Osteoblast (primary cell): ENCODE measurements at places on chromosomes 1 and 21. TPM values are rescaled to one million over a fixed set of nuclear protein-coding genes. Genes with fewer than 3 reads are reported as not detected.

DNA sequence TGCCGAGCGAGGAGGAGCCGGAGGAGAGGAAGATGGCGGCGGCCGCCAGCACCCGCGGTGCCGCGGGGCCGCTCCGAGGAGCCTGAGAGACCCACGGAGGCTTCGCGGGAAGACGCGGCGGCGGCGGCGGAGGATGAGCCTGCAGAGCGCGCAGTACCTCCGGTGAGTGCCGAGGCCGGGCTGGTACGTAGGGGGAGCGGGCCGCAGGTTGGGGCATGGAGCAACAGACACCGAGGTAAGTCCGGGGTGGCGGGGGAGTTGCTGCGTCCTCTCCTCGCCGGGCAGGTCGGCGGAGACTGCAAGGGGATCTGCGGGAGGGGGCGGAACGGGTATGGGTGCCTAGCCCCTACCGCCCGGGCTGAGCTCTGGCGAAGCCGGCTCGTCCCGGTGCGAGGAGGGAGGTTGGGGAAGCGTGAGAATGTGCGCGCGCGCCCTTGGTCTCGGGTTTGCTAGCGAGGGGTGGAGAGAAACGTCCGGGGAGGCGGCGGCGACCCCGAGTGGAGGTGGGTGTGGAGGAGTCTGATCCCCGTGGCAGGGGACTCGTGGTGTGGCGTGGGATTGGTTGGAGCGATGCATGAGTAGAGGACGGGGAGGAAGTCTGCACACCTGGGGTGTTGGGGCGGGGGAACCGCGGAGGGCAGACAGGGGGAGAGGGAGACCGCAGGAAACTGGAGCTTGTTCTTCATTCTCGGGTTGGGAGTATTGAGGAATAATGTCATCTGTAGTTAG lies at the start of gene SMG7:
Gene SMG7 (plus strand): TSS at position 12 of the 729 bp plus-strand sequence. CDS start 122 bp downstream, at position 134.
- DNase-seq, result peak; percentile 77

DNA sequence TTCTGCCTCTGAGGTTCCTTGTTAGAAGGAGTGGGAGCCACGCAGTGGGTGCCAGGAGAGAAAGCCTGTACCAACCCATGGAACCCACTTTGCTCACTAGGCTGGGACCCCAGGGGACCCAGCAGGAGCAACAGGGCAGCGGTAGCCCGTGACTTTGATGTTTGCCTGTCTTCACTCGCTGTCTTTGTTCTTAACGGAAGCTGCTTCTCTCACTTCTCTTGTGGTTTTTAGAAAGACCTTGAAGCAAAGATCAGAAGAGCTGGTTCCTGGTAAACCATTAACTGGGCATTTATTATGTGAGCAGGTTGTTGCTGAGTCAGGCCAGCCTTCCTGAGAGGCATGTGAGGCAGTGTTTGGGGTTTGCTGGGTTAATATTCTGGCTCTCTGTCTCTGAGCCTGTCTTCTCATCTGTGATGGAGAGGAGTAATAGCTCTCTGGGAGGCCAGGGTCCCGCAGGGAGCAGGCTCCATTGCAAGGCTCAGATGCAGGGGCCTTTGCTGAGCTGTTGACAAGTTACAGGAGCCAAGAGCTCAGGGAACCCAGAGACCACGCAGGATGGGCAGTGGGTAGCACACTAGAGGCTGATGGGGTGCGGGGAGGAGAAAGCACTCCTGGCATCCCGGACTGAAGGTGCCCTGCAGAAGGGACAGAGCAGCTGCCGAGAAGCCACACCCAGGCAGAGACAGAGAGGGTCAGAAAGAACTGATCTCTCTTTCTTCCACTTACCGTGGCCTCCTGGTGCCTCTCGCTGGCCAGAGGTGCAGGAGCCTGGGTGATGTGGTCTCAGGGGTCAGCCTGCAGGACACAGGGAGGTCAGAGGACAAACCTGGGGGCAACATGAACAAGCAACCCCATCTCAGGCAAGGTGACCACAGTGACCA lies 367.5 kb upstream of the C1orf174 start:
- no peak for DNase-seq

GRCh38 chr1:89724369-89725010 lies 91.6 kb downstream of the LRRC8C start:
- DNase-seq, result peak; percentile 76

DNA sequence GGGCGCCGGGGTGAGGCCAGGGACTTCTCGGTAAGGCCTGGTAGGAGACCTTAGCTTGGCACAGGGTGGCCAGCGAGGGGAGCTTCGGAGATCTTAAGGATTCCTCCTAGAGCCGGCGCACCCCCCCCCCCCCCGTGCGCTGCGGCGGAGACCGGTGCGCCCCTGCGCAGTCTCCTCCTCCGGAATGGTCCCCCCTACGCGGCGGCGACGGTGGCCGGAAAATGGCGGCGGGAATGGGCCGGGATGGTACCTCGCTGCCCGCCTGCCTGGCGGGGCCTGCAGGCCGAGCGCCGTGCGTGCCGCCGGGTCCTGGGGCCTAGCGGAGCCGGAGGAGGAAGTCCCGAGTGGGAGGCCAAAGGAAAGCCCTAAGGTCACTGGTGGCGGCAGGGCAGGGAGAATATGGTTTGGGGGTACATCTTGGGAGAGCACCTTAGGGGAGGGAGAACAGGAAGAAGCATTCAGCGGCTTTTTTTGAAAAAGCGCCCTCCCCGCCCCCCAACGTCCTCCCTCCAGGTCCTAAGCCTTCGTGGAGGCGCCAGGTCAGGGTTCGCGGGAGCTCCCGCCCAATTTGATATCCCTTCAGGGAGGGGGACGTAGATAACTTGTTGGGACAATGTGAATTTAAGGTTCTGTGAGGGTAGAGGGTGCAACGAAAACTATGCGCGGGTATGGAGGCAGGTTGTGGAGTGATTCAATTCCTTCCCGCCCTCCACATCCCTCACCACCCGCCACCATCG lies 429 bp downstream of the SRRM1 start:
- DNase-seq, result no peak

GRCh38 chr1:172185211-172185610 lies 235.3 kb upstream of the C1orf105 start:
- DNase-seq, result no peak

DNA sequence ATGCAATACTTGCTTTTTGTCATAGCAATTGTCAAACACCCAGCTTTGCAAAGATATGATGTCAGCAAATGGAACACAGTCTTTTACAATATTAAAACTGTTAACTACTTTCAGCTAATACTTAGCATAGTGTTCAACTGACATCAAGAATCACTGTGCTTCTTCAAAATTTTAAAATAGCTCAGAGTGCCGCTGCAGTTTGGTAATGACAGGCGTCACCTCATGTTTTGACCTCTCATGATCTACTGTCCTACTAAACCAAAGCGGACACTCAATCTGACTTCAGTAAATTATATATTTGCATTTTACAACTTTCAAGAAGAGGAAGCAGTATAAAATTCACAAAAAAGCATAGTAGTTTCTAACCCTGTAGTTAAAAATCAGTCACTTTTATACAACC lies 2.0 kb downstream of the FMO1 start:
- no peak for DNase-seq

- no peak for DNase-seq
Observed at GRCh38 chr1:25099343-25099951, 132.9 kb downstream of the SYF2 start.

- DNase-seq, result no peak
Observed at GRCh38 chr1:222772996-222773379, 36.0 kb downstream of the FAM177B start.

GRCh38 chr1:168304865-168305264 lies 24.2 kb downstream of the TBX19 start:
- no peak for DNase-seq

- peak; percentile 95 for DNase-seq
Observed at GRCh38 chr1:153608742-153609584, 4.0 kb downstream of the S100A16 start.

DNA sequence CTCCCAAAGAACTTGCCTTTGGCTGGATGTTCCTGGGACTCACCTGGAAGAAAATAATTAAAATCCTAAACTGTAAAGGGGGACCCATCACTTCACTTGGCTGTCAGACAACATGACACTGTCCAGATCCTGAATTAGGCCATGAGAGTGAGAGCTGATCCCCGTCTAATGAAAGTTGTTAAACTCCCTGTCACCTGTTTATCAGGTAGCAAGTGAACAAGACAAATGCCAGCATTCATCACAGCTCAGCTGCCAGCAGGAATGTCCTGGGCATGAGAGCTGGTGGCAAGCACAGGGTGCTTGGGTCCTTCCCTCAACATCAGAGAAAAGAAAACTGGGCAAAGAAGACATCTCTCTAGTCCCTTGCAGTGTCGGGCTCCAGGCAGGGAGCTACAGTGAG lies 23.8 kb downstream of the PMVK start:
- DNase-seq, result peak; percentile 69

GRCh38 chr1:45679123-45679522 lies 7.2 kb downstream of the GPBP1L1 start:
- DNase-seq, result peak; percentile 67

Gene MEF2D
- 12.4 and 14.1 TPM in 2 replicates for total RNA-seq

Gene SSU72
- 67.2 and 73.1 TPM in 2 replicates for total RNA-seq

Gene LRP8
- total RNA-seq, result 8.3 and 11.2 TPM in 2 replicates

Gene ARMH1
- 3.2 and 4.3 TPM in 2 replicates for total RNA-seq

Gene CD101
- total RNA-seq, result under 0.01 TPM in 2 replicates

Gene RHD
- total RNA-seq, result not detected in 2 replicates
